ENCODE measurements at places on chromosomes 12 and 14.

GRCh38 chr14:89540830-89541470 lies 123.9 kb upstream of the FOXN3 start:
- no peak for DNase-seq

DNA sequence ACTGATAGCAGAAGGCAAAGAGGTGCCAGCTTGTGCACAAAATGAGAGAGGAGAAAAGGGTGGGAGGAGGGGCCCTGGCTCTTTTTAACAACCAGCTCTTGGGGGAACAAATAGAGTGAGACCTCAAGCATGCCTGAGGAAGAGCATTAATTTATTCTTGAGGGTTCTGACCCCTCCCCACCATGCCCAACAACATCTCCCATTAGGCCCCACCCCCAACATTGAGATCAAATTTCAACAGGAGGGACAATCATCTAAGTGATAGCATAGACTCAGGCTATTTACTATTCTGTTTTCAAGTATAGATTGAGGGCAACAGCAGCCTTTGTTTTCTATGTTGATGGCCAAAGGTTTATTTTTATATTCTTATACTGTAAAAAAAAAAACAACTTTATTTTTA lies 59.7 kb downstream of the FUT8 start:
- no peak for DNase-seq

GRCh38 chr14:91308337-91308736 lies 63.8 kb upstream of the GPR68 start:
- DNase-seq, result no peak

- no peak for DNase-seq
Measured at GRCh38 chr12:103887738-103888137, 42.5 kb upstream of the HSP90B1 start.

DNA sequence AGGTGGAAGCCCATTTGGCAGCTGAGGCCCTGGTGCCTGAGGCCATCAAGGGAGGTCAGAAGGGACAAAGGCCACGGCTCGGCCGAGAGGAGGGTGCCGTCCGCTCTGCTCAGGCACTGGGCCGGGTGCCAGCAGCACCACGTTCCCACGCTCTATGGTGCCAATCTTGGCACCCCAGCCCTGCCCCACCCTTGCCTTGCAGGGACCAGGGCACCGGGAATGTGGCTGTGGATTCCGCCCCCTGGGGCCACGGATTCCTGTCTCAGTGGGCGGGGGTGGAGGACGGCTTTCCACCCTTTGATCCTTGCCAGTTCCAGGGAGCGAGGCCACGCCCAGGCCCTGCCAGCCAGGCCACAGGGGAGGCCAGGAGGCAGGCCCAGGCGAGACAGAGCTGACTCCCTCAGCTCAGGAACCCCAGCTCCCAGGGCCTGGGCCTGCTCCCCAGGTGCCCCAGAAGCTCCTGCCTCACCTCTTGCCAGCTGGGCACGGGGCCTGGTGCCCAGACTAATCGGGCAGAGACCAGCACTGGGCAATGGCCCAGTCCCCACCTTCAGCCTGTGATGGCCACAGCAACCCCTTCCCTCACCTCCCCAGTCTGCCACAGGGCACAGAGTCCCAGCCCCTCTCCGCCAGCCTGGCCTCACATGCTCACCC lies 26.4 kb upstream of the GPR132 start:
- no peak for DNase-seq

- DNase-seq, result no peak
Measured at GRCh38 chr14:74257078-74257940, 18.1 kb downstream of the VSX2 start.

DNA sequence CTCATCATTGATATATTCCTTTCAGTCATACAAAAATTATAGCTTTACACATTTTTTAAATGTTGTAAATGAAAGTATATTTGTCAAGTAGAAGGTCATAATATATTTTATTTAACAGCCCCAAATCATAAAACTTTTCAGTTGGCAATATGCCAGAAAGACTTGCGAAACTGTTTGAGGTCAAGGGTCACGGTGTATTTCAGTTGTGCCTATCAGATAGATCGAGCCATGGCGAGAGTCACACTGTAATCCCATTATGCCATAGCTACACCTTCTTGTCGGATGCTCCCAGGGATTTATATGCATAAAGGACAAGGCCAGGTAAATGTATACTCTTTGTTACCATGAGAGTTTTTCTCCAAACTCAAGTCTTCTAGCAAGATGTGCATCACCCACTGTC lies 26.7 kb upstream of the G2E3 start:
- DNase-seq, result no peak

DNA sequence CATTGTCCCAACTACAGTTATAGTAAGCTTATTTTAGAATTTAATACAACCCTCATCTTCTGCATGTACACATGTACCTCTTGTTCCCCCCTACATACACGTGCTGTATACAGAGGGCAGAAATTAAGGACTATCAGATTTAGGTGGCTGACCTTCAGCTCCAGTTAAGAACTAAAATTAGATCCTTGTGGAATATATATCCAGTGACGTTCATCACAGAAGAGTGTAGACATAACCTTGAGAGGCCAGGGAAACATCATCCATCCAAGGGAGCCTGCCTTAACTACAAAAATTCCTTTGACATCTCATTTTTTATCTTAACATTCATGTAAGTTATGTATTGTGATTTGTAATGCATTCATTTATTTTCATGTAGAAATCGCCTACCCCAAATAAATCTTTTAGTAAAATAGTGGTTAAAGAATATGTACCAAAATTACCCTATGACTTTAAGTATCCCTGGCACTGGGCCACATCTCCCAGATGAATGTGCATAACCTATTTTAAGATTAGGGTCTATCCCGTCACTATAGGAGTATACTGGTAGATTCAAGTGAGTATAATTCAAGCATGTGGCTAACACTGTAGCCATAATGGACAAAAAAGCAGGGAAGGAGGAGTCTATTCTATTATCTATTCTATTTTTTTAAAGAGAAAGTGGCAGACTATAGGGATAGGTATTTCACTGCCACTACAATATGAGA lies 27.5 kb downstream of the RIC8B start:
- DNase-seq, result no peak

DNA sequence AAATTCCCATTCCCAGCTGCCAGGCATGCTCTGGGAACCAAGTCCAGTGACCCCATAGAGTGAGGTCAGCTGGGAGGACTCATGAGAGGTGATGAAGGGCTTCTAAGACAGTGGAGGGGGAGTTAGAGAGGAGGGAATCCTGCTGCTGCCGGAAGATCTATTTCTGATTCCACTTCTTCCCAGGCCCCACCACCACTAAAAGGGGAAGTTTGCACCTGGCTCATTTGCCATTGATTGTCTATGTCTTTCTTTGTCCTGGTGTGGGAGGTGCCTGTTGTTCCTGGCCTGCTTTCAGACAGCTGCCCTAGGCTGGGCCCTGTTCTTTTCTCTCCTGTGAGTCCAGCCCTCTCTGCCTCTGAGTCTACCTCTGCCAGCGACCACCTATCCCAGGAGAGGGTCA lies 3.0 kb upstream of the KRT6A start:
- DNase-seq, result no peak

DNA sequence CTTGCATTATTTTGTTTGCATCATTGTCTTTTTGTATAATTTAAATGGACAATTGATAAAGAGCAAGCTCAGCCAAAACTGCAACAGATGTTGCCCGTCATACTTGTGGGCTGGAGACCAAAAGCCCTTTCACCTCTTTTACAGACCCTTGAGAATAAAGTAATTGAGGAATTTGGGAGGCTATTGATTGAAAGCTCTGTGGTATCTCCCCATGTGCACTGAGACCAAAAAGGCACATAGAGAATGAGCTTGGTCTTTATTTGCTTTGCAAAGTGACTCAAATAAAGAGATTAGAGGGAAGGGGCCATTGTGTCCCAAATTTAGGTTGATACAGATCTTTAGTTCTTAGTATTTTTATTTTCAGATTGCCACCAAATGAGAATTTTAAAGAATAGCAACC lies 617.6 kb downstream of the TRHDE start:
- DNase-seq, result no peak

DNA sequence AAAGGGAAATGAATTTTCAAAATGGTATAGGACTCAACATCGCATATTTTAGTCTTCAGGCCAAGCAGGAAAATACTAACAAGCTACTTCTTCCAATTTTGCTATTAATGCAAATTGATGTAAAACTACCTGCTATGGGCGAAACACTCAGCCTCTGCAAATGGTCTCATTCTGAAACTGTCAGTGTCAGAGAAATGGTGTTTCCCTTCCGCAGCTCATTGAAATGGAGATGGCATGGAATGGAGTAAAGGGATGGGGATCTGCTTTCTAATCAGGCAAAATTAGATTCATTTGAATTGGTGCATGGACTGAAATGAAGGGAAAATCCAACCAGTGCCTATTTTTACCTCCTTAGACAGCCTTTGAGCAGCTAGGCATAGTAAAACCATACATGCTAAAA lies 80.4 kb upstream of the EEA1 start:
- DNase-seq, result no peak

DNA sequence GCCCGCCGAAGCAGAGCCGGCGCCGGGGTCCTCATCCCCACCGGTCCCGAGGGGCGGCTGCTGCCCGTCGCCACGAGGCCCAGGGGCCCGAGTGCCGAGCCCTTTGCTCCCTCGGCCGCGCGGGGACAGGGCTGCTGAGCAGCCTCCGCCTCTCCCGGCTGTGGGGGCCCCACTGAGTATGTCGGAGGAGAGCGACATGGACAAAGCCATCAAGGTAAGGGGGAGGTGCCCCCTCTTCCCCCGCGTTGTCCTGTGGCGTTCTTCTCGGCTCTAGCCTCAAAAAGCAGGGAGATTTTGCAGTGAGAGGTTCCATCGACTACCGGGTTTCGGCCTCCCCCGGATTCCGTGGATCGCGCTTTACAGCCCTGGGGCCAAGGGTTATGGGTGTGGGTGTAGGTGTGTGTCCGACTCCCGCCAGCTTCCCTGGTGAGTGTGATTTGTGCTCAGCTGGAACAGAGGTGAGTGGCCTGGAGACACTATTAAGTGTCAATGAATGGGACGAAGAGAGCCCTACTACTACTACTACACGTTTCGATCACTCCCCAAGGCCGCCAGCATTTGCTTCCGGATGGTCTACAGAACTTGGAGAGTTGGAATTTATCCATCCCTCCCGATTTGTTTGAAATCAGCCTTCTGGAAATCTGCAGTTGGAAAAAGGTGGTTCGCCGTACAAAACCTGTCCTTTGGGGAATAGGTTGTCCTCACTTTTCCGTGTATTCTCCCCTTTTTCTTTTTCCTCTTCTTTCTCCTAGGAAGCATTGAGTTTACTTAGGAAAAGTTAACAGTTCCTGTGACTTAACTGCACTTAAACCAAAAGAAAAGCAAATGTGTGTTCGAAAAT lies 748 bp downstream of the MAPKAPK5 start:
- no peak for DNase-seq

- no peak for DNase-seq
Measured at GRCh38 chr12:113921430-113921829, 44.7 kb downstream of the RBM19 start.

GRCh38 chr14:81219759-81220579 lies 790 bp downstream of the GTF2A1 start:
- DNase-seq, result peak; percentile 17

GRCh38 chr14:21093769-21094681 lies 4.4 kb downstream of the ZNF219 start:
- DNase-seq, result no peak

DNA sequence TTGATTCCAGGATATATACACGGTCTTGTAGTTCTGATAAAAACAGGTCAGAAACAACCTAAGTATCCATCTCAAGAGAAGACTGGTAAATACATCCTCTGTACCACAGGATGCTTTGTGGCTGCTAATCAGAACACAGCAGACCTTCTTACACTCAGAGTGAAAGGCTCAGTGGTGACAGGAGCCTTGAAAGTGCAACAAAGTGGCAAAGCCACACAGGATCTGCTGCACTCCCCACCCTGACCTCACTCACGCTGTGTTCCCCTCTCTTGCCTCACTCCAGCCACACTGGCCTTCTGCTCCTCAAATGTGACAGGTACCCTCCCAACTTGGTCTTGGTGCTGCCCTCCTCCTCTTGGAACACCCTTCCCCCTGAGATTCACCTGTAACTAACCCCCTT lies 98.1 kb upstream of the GRIP1 start:
- DNase-seq, result peak; percentile 8

DNA sequence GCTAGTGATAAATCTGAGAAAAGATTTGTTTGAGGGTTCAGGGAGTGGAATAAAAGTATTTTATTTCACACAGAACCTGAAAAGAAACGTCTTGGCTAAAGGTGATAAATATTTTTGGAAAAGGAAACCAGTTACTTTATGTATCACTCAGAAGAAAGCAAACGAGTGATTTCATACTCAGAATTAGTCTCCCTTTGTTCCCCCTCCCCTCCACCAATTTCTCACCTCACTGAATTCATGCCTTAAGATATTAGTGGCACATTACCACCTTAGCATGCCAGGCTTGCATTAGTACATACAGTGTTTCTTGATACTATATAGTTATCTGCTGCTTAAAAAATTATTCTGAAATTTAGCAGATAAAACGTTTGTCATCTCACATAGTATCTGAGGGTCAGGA lies 28.2 kb downstream of the G2E3 start:
- no peak for DNase-seq

GRCh38 chr12:123269395-123269892 lies 2.2 kb downstream of the CDK2AP1 start:
- DNase-seq, result no peak

DNA sequence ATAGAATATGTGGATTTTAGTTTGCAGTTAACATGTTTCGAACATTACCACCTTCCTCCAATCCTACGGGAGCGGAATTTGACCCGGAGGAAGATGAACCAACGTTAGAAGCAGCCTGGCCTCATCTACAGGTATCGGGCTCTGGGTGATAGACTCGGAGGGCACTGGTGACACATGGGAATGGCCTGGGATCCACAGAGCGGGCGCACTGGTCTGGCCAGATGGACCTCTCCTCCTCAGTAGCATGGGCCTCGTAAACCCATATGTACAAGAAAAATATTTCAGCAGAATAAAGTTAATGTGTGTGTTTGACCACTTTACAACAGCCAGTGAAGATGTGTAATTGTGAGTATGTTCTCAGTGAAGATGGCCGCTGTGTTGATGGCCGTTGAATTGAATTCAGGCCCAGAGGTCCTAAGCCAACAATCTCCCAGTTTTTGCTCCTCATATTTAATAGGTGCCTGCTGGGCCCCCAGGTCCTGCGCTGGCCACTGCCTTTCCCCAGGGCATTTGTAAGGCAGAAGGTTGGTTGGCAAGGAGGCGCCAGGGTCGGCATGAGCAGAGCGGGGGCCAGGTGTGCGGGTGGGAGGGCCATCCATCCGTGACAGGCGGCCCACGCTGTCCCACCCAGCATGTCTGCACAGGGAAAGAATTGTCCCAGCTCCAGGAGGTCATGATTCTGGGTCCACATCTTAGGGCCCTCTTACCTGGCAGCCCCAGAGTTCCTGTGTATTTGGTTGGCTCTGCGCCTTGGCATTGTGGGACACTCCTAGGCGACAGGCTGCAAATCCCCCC lies 82.0 kb upstream of the DYNC1H1 start:
- DNase-seq, result no peak

- DNase-seq, result no peak
Measured at GRCh38 chr12:131845121-131845520, 16.9 kb downstream of the MMP17 start.

- DNase-seq, result no peak
Measured at GRCh38 chr14:77180726-77181602, 634 bp upstream of the TMEM63C start.

- no peak for DNase-seq
Measured at GRCh38 chr14:86896701-86897100, 1096.3 kb downstream of the GALC start.
